Stimulated activated CD4-positive, alpha-beta T cell treated with anti-CD3 and anti-CD28 coated beads, Interleukin-15, amount 100 ng/mL, for 1 hour (primary cell): ENCODE measurements at places on chromosomes 12 and 14.

DNA sequence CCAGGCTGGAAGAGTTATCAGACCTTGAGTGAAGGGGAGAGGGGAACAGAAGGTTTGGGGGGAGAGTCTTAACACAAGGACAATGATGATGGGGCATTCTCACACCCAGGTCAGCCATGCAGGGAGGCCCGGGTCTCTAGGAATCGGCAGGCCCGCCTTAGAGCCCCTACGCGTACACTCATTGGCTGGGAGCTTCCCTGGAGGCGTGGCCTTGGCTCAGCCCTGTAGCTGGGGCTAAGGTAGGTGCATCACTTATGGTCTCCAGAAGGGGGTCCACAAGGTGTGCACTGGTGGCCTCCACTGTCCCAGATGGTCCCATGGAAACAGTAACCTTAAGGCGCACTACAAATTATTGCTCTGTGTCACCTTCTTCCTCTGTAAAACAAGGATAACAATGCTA lies 660.1 kb downstream of the MED13L start:
- DNase-seq, result no peak

DNA sequence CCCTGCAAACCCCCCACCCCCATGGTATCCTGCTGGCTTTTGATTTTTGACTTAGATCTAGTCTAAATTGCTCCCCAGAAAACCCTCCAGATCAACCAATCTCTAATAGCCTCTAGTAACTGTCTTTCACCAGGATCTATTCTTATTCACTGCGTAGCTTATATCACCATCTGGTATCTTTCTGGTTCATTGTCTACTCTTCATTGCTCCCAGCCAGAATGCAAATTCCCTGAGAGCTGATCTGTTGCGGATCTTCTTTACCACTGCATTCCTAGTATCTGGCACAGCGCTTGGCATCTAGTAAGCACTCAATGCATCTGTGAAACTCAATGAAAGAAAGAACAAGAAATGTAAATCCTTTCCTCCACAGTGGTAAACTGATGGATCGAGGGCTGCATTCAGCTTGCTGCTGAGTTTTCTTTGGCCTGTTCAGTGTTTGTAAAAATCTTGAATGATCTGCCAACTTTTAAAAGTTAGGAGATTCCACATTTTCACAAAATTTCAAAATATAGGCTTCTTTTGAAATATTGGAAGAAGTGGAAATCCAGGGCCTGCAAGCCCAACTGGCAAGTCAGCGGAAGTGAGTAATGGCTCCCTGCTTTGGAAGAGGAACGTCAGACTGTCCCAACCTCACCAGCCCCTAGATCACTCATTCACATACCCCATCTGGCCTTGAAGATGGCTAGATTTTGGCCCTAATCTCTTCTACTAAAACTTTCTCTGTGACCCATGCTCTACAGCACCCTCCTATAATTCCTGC lies 274.2 kb downstream of the SSPN start:
- DNase-seq, result no peak

GRCh38 chr14:48748151-48748675 lies 838.0 kb downstream of the RPS29 start:
- no peak for DNase-seq

GRCh38 chr14:103109535-103110441 lies 13.5 kb upstream of the TNFAIP2 start:
- no peak for DNase-seq

DNA sequence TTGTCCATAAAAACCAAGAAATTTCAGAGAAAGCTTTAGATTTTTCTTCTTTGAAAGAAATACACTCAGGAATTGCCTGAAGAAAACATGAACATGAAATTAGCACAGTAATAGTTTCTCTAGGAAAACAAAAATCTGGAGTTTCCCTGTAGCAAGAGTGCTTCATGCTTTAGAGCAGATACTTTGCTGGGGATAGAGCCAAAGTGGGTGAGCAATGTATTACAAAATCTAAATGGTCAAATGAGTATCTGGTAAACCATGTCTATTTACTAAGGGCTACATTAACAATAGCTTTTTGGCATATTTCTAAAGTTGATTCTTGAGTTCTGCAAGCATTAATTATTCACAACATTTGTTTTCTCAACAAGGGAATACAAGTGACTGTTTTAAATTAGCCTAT lies 26.2 kb downstream of the AVPR1A start:
- DNase-seq, result no peak

GRCh38 chr12:125071456-125071855 lies 6.2 kb downstream of the AACS start:
- DNase-seq, result no peak

- no peak for DNase-seq
Observed at GRCh38 chr14:94677747-94678146, 65.6 kb downstream of the SERPINA3 start.
